Stimulated activated CD4-positive, alpha-beta T cell treated with anti-CD3 and anti-CD28 coated beads, Interleukin-1b, Interleukin-23, amount 100 ng/mL, for 24 hours (primary cell): ENCODE measurements at places on chromosomes 2 and 18.

GRCh38 chr2:95058989-95059641 is 33.6 kb downstream of the MAL start:
- no peak for DNase-seq

DNA sequence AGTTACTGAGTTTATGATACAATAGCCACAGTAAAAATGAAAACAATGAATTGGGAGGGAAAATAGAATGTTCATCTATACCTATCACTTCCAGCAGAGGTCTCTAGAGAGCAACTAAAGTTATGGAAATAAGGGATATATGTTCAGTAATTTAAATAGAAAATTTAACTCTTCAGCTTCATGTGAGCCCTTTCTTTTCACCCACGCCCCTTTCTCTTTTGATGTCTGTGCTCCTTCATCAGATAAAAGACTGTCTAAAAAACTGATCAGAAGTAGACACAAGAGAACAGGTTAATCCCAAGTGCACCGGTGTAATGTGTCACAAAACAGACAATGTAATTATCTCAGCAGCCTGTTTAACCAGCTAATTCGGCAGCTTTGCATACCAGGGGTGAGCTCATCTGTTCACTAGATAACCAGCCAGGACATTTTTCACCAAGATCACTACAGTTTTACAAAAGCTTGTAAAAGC is 238.5 kb upstream of the ERBB4 start:
- DNase-seq, result no peak

DNA sequence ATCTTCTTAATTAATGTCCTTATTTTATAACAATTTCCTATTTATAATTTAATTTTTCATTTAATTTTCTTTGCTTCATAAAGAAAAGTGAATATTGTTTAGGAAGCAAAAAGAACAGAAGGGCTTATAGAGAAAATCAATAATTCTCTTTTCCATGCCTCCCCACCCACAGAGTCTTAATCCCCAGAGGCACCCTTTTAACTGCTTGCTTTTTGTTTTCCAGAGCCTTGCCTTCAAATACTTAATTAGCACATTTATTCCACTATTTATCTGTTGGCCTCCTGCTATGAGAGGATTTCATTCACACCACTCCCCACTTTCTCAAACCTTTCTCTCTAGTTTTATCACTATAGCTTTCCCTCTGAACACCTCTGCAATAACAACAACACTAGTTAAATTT is 373.6 kb downstream of the MBD2 start:
- no peak for DNase-seq

DNA sequence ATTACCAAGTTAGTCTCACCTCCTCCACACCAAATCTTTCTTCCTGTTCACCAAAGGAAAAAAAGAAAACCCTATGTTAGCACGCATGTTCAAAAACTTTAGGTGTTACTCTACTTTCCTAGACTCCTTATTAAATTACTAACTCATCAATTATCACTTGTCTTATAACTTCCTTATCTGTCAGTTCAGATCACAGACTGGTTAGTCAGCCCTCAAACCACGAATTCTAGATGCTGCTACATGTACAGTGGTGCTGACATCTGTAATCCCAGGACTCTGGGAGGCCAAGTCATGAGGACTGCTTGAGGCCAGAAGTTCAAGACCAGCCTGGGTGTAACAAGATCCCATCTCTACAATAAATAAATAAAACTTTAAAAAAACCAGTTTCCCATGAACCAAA is 3.5 kb downstream of the YWHAQ start:
- no peak for DNase-seq

DNA sequence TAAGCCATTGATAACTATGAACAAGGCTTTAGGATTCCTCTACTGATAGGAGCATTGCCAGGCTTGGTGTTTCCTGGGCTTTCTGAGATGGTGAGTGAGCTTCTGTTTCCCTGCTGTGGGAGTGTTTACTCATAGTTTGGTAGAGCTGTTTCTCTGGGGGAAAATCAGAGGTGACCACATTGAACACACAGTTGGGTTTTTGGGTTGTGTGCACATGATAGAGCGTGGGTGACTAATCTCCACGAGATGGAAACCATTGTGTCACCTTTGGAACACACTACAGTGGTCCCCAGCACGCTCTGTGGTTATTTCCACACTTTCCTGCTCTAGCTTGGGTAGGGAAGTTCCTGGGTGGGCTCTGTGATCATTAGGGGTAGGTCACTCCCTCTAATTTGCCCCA is 5.4 kb downstream of the IL1R1 start:
- DNase-seq, result peak; percentile 56

- DNase-seq, result no peak
Observed at GRCh38 chr18:23200756-23201155, 65.5 kb downstream of the CABLES1 start.
